ENCODE measurements at places on chromosomes 1 and 21.

GRCh38 chr1:244111027-244111426 is 59.9 kb downstream of the ZBTB18 start:
- no peak for DNase-seq

GRCh38 chr1:56070601-56071000 is 508.8 kb downstream of the PLPP3 start:
- DNase-seq: no peak

GRCh38 chr1:40232444-40232843 is 15.3 kb upstream of the TMCO2 start:
- DNase-seq: peak; percentile 17

DNA sequence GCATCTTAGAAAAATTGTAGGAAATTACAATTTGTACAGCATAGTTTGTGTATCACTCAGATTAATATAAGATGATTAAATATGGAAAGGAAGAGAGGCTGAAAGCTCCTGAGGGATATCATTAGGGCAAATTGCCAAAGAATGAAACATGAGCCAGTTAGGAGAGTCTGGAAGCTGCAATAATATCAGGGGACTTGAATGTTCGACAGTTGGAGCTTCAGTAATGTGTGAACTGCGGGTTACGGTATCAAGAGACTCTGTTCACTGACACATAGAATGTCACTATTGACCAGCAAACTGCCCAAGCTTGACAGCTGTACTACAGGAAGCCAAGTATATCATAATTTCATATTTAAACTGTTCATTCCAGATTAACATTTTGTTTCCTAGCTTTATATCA is 157.2 kb downstream of the DENND1B start:
- DNase-seq: no peak

DNA sequence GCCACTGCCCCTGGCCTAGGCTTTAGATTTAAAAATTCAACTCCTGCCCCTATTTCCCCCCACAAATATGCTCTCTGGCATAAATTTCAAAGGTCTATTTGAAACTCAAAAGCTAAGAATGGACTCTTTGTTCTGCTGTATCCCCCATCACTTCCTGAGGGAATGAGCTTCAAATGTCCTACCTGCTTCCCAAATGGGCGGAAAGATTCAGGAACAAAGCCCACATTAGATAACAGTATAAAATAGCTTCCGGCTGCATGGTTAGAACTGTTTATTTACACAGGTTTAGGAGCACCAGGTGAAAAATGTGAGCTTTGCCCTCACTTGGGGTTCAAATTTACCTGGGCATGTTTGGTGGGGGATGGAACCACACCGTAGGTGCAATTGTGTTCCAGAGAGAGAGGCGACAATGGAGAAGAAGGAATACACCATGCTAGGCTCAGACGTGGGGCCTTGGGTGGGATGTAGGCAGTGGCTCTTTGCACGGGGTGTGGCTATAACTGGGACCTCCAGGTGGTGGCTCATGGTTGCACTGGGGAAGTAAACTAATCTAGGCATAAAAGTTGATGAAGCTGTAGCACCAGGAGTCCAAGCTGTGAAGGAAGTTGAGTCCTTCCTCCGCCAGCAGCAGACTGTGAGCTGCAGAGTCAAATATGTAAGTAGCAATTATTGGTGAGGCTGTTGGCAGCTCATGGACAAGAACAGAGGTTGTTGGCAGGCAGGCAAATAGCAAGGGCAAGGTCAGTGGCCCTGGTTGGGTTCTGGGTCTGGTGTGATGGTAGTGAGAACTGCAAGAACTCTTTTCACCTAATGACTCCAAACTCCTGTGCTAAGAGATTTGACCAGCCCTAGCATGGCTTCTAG is 41.5 kb upstream of the SRSF10 start:
- no peak for DNase-seq

DNA sequence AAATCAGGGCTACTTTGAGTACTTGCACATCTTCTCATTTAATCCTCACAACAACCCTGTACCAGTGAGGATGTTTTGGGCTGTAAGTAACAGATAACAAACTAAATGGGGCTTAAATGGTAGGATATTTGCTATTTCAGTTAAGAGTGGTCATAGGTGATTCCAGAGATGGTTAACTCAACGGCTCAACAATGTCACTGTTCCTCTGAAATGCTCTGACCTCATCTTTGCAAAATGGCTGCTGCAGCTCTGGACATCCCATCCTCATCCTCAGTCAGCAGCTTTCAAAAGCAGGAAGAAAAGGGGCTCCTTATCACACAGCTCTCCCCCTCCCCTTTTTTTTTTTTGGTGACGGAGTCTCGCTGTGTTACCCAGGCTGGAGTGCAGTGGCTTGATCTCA is 1.5 kb downstream of the LDLRAD2 start:
- DNase-seq: no peak

DNA sequence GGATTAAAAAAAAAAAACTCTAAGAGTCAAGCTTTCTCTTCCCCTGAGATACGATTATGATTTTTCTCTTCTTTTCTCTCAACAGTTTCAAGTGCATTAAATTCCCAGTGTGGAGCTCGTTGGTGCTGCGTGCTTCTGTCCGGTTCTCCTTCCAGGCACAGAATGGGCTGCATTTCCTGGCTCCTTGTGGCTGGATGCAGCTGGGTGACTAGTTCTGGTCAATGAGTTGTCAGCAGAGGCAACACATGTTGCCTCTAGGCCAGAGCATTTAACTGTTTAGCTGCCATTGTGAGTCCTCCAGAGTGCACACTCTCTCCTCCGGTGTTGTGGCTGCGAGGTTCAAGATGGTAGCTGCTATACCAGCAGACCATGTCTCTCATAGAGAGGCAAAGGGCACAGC is 312.9 kb downstream of the RRAGC start:
- no peak for DNase-seq

DNA sequence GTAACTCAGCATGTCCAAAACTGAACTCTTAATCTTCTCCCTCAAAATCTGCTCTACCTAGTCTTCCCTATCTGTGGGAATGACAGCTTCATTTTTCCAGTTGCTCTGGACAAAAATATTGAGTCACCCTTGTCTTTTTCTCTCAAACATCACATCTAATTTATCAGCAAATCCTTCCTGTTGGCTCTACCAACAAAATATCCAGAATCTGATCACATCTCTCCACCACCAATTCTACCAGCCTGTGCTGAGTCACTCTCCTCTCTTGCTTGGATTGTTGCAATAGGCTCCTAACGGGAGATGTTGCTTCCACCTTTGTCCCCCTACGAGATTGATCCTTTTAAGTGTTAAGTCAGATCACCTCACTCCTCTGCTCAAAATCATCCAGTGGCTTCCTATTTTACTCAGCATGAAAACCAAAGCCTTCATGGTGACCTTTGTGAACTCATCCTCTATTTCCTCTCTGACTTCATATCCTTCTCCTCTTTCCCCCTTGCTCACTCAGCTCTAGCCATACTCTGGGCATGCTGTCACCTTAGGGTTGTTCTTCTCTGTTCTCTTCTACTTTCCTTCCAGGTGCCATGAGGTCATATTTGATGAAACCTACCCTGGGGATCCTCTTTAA is 21.5 kb upstream of the SMYD2 start:
- peak; percentile 31 for DNase-seq

GRCh38 chr1:171654942-171655745 is 2.7 kb upstream of the MYOC start:
- DNase-seq: peak; percentile 48

GRCh38 chr1:14756589-14757285 is 158.3 kb downstream of the KAZN start:
- DNase-seq: no peak

GRCh38 chr1:211797994-211798393 is 32.6 kb downstream of the LPGAT1 start:
- no peak for DNase-seq

DNA sequence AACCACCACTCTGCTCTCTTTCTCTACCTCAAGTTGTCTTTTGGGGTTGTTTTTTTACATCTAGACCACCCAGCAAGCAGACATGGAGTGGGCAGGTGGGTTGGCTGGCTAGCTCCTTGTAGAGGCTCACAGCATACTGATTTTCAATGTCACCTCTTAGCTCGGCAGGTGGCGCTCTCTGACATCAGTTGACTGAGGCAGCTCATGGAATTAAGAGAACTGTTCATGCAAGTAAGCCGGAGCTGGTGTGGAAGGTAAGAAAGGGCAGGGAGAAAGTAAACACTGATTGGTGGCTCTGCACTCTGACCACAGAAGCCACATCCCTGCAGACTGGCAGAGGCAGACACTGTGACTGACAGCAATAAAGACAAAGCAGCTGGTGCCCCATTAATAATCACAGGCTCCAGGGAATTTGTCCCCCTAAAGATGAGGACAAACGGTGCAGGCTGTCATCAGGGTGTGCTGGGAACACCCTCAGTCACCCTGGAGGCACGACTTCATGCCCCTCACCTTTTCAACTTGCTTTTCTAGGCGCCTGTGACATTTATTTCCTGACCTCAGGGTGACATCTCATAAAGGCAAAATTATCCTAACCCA is 226.8 kb downstream of the LMX1A start:
- peak; percentile 18 for DNase-seq
